Liver (tissue), 10 donors: ENCODE measurements at places on chromosomes 1 and 21. TPM values are rescaled to one million over a fixed set of nuclear protein-coding genes. Genes with fewer than 3 reads are reported as not detected.

- no peak overlapping the region for H3K4me3 ChIP-seq
- no peaks in the 10 kb centered on the region for H3K36me3 ChIP-seq
- H3K4me1 ChIP-seq = peaks cover 9% of the 10 kb centered on the region
- no peak overlapping the region for H3K27ac ChIP-seq
These were observed 1.7 kb upstream of the FRRS1 start for GRCh38 chr1:99768104-99768503.

The S100A12 gene
- total RNA-seq = 19.5 TPM

The KRTAP13-4 gene
- total RNA-seq = not detected

GRCh38 chr1:161933592-161934588, 89.8 kb downstream of the OLFML2B start:
- H3K36me3 ChIP-seq = peaks cover 4% of the 10 kb centered on the region
- H3K27me3 ChIP-seq = no peaks in the 10 kb centered on the region
- DNase-seq = no peak
- no peak overlapping the region for H3K4me3 ChIP-seq
- no peak overlapping the region for H3K27ac ChIP-seq

The ZFP69B gene
- 0.92 TPM for total RNA-seq

The KRTAP12-2 gene
- total RNA-seq = not detected
